ENCODE measurements at places on chromosomes 1 and 21.
A peak's percentile ranks its signal among the peaks of the same experiment; 100 is the strongest.

GRCh38 chr1:172390301-172390682 lies 30.2 kb upstream of the C1orf105 start:
- DNase-seq = no peak

DNA sequence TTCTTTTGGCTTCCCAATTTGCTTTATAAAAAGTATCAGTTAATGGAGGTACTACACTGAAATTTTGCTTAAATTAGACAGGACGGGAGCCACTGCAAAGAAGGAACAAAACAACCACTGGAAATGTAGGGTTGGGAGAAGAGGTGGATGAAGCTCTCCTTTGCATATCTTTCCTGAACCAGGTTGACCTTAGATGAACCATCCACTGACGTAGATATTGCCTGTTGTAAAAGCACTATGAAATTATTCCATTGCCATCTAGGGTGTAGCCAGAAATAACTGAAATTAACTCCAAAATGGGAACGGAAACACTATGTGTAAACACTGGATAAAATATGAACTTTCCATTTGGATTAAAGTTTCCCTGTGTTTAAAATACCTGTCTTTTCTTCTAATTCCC lies 1.2 kb upstream of the ABL2 start:
- no peak for DNase-seq

- DNase-seq = peak; percentile 67
Observed at GRCh38 chr1:47434051-47434842, 3.6 kb upstream of the FOXD2 start.

DNA sequence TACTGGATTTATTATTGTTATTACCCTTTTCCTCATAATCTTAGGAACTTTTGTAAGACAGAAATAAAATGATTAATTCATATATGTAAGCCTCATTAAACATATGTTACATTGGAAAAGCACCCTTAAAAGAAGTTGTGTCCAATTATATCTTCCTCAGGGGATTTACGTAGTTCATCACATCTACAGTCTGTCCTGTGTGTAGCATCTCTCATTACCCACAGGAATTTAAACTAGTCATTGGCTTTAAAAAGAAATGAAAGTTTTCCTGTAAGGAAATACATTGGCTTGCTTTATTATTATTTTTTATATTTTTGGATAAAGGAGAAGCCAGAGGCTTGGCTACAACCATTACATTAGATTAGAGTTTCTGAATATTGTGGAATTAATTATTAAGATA lies 56.1 kb downstream of the SWT1 start:
- no peak for DNase-seq

DNA sequence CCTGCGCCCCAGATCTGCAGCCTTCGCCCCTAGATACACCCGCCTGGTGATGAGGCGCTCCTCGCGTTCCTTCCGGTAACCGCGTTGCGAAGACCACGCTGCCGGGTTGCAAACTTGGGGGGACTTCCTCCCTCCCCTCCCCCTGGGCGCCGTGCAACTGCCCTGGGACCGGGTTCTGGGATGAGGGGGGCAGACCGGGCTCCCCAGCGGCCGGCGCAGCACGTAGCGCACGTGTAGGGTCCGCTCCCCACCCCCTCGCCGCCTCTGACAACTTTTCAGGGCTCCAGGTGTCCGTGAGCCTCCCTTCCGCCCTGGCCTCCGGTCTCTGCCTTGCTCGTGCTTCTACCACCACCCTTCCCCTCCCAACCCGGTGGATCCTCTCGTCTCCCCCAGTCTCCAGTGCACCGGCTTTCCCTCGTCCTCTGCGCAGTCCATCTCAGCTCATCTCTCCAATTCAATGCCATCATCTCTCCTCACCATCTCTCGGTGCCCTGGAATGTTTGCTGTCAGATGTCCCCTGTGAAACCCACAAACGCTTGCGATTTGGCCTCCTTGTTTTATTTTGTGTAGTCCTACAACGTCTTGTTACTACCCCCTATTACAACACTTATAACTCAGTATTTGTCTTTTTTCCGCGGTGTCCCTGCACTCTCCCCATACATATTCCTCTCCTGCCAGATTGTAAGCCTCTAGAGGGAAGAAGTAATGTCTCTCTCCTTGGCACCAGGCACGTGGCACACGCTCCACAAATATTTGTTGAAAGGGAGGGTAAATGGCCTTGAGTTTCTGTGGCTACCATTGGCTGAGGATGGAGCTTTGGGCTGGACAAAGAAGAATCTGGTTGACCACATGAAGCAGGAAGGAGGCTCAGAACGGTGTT lies 782 bp downstream of the PCAT6 start:
- peak; percentile 24 for DNase-seq

GRCh38 chr1:203316626-203317093 lies 11.3 kb downstream of the BTG2 start:
- DNase-seq = no peak

- DNase-seq = no peak
Observed at GRCh38 chr1:234963180-234963903, 165.3 kb downstream of the TOMM20 start.

- DNase-seq = no peak
Observed at GRCh38 chr1:225471109-225471452, 43.2 kb upstream of the LBR start.

DNA sequence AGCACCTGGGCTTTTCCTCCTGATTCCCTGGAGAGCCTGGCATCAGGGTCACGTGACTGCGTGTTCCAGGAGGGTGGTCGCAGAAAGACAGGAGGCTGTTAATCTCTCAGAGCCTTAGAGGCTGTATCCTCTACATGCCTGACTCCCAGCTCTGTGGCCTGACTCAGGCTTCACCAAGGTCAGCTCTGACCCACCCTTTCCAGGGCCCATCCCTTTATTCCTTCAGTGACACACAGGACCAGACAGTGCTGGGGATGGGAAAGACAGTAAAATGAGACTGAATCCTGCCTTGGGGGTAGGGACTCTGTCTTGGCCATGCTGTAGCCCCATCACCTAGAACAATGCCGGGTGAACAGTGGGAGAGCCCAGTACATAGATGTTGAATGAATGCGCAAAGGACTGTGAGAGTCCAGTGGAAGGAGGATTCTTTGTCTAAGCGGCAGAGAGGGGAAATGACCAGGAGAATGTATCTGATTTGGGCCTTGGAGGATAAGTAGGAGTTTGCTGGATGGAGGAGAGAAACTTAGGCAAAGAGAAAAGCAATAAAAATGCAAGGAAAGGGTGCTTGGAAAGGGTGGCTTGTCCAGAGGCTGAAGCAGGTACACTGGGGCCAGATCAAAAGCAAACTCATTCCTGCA lies 33.0 kb downstream of the EPHX1 start:
- no peak for DNase-seq

DNA sequence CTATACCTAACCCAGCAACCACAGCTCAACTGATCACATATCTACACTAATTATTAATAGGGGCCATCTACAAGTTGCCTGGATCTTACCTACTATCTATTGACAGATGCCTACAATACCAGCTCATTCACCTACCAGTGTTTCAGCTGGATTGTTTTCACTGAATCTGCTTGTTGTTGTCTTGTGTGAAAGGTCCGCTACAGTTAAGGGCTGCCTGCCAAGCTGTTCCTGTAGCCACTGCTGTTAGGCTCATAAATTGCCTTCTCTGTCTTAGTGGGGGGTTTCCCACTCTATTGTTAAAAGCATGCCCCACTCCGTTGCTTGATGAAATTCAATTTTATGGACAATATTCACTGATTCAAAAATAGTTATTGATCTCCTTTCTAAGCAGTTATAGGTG lies 199.7 kb upstream of the TMPRSS15 start:
- no peak for DNase-seq

- DNase-seq = peak; percentile 48
Observed at GRCh38 chr1:229557913-229558414, 543 bp downstream of the ABCB10 start.

DNA sequence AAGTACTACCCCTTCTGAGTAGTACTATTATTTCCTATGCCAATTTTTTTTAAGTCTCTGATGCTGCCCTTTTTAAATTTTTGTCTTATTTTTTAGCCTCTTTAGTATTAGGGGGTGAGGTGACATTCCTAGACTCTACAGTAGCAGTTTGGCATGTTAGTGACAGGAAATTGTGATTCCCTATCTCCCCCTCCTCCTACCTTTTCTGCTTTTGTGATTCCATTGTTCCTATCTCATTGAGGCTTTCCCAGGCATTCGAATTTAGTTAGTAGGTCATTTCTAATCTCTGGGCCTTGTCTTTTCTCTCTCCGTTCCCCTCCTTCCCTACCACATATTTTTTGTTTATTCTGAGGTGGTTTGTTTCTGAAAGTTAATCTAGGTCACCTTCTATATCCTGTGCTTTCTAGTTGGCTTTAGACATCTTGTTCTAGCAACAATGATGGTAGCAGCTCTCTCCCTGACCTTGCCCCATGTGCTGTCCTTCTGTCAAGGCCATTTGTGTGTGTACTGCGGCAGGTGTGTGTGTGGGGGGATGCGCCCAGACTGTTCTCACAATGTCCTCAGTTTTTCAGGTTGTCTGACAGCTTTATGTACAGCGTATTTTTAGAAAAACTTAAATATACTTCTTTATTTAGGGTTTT lies 21.5 kb downstream of the SEMA6C start:
- no peak for DNase-seq

- no peak for DNase-seq
Observed at GRCh38 chr1:215594640-215595039, 27.5 kb downstream of the KCTD3 start.

DNA sequence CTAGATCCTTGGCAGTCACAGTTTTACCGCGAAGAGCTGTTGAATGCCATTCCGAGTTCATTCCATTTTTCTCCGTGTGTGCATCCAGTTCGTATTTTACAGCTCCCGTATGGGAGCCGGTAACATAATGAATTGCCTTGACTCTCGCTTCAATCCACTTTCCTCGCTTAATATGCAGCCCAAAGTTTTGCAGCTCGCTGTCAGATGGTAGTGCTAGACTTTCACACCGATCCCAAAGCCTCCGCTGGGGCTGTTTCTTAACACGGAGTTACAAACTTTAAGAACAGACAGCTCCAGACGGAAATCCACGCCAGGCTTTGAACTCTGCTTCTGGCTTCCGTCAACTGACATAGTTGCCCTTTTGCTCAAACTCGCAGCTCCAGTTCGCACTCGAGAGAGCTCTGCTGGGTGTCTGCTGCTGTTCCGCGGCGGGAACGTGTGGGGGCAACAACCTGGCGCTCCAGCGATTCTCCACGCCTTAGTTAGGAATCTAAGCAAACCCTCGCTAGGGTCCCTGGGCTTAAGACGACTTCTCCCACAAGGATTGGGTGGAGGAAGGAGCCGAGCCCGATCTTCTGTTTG lies 3.5 kb upstream of the ARID1A start:
- peak; percentile 98 for DNase-seq

DNA sequence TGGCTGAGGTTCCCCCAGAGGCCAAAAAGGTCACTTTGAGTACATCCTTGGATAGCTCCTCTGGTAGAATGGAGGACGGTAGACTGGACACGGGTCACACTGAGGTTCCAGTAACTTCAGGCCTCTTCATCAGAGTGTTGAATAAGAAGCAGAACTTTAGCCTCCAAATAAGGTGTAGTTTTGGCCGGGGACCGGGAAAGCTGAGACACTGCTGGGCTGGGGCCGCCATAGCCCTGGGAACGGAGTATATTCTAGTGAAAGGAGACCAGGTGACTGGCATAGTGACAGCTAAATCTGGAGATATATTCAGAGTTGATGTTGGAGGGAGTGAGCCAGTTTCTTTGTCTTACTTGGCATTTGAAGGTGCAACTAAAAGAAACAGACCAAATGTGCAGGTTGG lies 84.1 kb downstream of the EVA1C start:
- no peak for DNase-seq

- no peak for DNase-seq
Observed at GRCh38 chr1:152836870-152837269, 5.8 kb upstream of the LCE6A start.

GRCh38 chr1:160284220-160284781 lies 632 bp downstream of the PEX19 start:
- DNase-seq = peak; percentile 25

- no peak for DNase-seq
Observed at GRCh38 chr1:53541761-53542550, 82.8 kb downstream of the DMRTB1 start.

- DNase-seq = no peak
Observed at GRCh38 chr1:61482170-61482734, 242.7 kb downstream of the TM2D1 start.

GRCh38 chr1:62097464-62097863 lies 97.2 kb upstream of the L1TD1 start:
- DNase-seq = no peak

DNA sequence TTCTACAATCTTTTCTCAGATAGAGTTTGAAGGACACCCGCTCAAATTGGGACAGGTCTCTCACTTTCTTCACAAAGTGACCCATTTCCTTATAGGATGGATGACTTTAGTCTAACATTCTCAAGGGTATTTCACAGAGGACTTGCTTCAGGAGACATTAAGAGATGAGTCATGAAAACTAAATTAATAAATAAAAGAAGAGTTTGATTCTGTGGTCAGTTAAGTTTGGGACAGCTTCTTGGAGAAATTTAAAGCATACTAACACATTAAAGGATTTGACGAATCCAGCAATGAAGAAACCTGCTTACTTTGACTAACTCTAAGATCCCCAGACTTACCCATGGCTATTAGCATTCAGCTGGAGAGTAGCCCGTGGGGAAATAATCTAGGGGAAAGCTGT lies 95.6 kb upstream of the RAB3GAP2 start:
- no peak for DNase-seq

DNA sequence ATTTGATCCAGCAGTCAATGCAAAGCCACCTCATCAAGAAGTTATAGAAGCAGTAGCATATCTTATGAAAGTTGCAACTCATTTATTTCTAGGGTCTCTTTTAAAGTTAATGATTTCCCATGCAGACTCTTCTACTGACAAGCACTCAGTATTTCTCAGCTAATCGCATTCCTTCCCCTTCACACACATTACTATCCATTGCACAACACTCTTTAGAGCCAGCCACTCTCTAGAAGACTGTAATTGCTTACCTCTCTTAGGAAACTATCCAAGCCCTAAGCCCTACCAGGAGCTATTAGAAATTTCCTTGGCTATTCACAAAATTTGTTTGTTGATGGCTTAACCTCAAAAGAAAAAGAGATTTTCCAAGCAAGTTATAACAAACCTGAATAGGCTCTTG lies 106.0 kb downstream of the ADAMTS1 start:
- DNase-seq = peak; percentile 35

DNA sequence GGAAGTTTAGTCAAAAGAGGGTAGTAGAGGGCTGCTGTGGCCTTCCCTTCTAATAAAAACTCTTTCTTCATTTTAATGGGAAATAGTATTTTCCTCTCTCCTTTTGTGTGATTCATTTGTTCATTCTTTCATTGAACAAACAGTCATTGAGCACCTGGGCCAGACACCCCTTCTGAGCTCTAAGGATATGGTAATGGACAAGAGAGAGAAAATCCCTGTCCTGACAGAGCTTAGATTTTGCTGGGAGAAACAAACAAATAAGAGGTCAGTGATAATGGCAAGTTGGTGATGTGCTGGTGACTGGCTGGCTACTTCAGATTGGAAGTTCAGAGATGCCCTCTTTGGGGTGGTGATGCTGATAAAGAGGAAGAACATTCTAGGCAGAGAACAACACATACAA lies 59.3 kb downstream of the CDC14A start:
- DNase-seq = no peak

DNA sequence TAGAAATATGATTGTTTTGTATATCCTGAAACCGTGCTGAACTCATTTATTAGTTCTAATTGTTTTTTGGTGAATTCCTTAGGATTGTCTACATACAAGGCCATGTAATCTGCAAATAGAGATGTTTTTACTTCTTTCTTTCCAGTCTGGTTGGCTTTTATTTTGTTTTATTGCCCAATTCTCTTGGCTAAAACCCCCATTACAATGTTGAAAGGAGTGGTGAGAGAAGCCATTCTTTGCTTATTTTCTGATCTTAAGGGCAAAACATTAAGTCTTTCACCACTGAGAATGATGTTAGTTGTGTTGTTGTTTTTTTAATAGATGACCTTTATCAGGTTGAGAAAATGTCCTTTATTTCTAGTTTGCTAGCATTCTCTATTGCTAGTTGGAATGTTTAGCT lies 157.3 kb downstream of the NTMT2 start:
- DNase-seq = no peak

GRCh38 chr1:27664291-27664690 lies 7.7 kb downstream of the IFI6 start:
- no peak for DNase-seq

Data from A673 (cell line).